Ureter (tissue), 1 donor: ENCODE measurements at places on chromosomes 5 and 9. TPM values are rescaled to one million over a fixed set of nuclear protein-coding genes. Genes with fewer than 3 reads are reported as not detected.

DNA sequence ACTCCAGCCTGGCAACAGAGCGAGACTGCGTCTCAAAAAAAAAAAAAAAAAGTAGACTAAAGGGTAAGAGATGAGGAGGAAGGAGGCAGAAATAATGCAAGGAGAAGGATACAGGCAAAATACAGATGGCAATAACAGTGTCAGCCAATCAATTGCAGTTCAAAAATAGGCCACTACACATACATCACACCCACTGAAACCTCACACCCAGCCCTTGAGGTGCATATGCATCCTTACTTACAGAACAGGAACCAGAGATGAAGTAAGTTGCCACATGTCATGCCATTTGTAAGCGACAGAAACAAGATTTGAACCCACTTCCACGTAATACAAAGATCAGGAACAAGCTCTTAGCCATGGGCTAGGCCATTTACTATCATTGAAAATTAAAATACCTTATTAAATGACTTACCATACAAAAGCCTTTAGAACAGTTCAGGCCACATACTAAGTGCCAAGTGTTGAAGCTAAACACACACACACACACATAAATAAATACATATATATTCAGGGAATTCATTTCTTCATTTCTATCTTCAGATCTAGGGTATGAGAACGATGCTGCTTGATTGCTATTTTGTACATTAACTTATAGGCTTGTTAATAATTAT is 98.4 kb downstream of the FNBP1 start:
- DNase-seq: no peak

GABRA1 gene
- total RNA-seq: not detected

NR2F1 gene
- 64.4 TPM for total RNA-seq

DOCK8 gene
- 65.8 TPM for total RNA-seq

CCNJL gene
- total RNA-seq: 12.4 TPM

GRCh38 chr9:93051680-93052089 is 6.8 kb upstream of the SUSD3 start:
- no peak for DNase-seq

DOK3 gene
- total RNA-seq: 7.9 TPM

GRCh38 chr5:10590226-10590999 is 26.5 kb downstream of the ANKRD33B start:
- DNase-seq: peak; percentile 13
